ENCODE measurements at places on chromosomes 2 and 18. TPM values are rescaled to one million over a fixed set of nuclear protein-coding genes. Genes with fewer than 3 reads are reported as not detected.

Gene DOK6
- not detected for total RNA-seq

- DNase-seq = no peak
Measured at GRCh38 chr2:230262246-230262645, 36.7 kb downstream of the SP140 start.

GRCh38 chr2:107633580-107634147 is 193.0 kb upstream of the RGPD4 start:
- DNase-seq = no peak

DNA sequence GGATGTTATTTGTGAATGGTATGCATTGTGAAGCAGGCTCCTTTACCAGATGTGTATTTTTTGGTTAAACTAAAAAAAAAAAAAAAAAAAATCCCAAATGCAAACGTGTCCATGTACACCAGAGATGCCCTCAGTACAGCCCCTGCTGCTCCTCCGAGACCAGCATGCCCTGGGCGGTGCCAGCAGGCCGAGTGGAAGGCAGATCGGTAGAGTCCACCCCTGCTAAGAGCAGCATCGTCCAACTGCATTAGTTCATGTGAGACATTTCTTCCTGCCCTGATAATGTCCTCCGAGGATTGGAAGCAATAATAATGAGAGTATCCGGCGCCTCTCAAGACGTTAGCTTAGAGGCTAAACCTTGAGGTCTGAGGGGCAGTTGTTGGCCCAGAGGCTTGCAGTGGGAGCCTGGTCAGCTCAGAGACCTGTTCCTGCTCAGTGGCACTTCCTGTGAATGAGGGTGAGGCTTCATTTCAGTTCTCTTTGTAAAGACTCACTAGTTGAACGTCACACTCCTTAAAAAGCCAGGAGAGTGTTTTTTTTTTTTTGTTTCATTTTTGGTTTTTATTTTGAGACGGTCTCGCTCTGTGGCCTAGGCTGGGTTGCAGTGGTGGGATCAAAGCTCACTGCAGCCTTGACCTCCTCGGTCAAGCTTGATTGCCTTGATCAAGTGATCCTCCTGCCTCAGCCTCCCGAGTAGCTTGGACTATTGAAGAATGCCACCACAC is 5.6 kb downstream of the SLC66A3 start:
- DNase-seq = no peak

DNA sequence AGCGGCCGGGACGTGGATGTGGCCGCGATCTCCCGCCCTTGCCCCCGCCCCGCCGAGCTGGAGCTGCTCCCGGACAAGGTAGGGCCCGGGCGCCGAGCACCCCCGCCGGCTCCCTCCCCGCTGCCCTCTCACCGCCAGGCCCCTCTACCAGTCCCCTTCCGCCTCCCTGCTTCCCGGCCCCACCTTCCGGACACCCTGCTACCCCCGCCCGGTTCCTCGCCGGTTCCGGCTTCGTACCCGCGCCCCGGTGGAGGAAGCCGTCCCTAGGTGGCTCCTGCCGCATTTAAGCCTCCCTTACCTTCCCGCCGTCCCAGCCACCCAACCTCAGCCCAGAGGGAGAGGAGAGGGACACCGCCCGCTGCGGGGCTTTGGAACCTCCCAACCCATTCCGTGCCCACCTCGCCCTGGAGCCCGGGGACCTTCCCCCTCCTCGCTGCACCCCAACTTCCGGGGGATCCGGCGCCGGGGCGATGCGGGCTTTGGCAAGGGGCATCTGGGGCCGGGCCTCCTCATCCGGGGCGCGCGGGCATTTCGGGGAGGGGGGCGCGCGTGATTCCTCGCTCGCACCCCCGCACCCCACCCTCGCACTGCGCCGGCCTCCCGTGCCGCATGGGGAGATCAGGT is 475 bp downstream of the B3GNT2 start:
- peak; percentile 68 for DNase-seq

GRCh38 chr2:162164802-162165201 is 12.8 kb upstream of the GCG start:
- no peak for DNase-seq

- DNase-seq = peak; percentile 17
Measured at GRCh38 chr2:119352357-119352756, 14.3 kb downstream of the C2orf76 start.

DNA sequence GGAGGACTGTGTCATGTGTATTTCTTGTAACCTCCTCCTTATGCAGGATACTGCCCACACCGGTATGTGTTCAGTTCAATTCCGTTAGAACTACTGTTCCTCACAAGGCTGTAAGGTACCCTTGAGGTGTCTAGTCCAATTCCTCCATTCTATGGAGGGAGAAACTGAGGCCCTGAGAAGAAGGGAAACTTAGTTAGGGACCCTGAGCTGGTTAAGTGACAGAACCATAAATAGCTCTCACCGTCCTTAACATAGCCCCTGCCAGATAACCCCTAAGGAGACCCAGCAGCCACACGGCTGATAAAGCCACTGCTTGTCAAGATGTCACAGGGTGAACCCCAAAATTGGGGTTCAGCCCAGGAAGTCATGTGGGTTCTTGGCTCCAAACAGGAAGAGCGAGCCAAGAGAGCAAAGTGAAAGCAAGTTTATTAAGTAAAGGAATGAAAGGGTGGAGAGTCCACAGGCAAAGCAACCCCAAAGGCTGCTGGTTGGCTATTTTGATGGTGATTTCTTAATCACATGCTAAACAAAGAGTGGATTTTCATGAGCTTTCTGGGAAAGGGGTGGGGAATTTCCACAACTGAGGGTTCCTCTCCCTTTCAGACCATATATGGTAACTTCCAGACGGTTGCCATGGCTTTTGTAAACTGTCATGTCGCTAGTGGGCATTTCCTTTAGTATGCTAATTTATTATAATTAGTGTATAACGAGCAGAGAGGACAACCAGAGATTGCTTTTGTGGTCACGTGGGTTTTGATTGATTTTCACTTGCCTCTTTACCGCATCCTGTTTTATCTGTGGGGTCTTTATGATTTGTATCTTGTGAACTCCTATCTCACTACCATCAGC is 83.4 kb upstream of the RTN4 start:
- DNase-seq = no peak

Gene UNC80
- not detected for total RNA-seq

GRCh38 chr18:45626330-45627203 is 11.3 kb downstream of the SLC14A2 start:
- DNase-seq = no peak

GRCh38 chr2:190847504-190848081 is 33.0 kb upstream of the GLS start:
- no peak for DNase-seq

DNA sequence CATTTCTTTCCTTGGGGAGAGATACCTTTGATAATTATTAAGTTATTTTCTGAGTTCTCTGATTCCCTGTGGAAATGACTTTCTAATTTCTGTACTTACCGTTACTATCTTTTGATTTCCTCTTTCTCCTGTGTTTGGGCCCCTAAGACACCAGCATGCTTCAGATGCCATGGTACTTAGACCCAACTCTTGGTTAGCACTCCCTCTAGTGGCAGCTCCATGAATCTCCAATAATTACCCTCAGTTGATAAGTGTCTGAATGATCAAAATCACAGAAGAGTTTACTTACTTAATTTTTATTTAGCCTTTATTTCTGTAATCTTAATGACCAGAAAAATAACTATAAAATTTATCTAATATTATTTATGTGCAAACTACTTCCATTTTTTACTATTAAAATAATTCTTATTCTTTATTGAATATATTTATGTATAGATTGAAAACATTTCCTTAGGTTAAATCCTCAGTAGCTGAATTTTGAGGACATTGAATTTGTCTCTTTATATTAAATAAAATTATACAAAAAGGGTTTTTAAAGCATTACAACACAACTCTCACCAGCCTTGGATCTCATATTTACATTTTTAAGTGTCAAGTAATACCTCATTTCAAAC is 300.4 kb downstream of the KCNS3 start:
- no peak for DNase-seq

Gene DNAH6
- total RNA-seq = 0.70 TPM

Gene GKN2
- not detected for total RNA-seq

Gene TGFBRAP1
- total RNA-seq = 25.7 TPM

Gene MATN3
- total RNA-seq = 16.2 TPM

Gene HES6
- 22.1 TPM for total RNA-seq

Gene PLCD4
- 0.26 TPM for total RNA-seq

DNA sequence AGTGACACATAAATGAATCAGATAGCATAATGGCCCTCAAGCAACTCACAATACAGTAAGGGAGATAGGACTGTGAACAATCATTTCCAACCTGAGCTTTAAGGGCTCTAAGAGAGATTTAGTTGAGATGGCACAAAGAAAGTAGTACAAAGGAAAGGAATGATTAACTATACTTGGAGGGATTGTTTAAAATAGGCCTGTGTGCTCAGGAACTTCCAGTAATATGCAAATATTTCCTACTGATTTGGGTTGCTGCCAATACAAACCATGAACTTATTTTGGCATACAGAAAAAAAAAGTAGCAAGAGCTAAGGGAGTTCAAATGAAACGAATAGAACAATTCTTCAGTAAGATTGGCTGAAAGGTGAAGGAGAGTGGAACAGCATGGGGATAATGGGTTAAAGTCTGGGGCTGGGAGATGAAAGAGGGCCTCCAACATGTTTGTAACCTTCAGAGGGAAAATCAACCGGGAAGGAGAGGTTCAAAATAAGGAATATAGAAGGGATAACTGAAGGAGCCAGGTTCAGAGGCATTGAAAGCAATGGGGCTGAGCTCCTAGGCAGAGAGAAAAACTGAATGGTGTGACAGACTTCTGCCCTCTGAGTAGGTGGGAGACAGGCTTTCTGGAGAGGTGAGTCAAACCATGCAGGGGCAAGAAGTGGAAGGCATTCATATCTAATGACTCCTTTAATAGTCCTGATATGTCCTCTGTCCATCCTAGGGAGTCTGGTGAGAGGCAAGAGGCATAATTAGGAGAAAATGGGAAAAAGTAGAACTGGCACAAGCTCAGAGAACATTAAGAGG is 83.5 kb downstream of the DNAH7 start:
- no peak for DNase-seq

Gene C2orf74
- not detected for total RNA-seq

Gene NT5DC4
- total RNA-seq = 4.0 TPM

- no peak for DNase-seq
Measured at GRCh38 chr18:78792094-78792493, 187.5 kb upstream of the SALL3 start.

DNA sequence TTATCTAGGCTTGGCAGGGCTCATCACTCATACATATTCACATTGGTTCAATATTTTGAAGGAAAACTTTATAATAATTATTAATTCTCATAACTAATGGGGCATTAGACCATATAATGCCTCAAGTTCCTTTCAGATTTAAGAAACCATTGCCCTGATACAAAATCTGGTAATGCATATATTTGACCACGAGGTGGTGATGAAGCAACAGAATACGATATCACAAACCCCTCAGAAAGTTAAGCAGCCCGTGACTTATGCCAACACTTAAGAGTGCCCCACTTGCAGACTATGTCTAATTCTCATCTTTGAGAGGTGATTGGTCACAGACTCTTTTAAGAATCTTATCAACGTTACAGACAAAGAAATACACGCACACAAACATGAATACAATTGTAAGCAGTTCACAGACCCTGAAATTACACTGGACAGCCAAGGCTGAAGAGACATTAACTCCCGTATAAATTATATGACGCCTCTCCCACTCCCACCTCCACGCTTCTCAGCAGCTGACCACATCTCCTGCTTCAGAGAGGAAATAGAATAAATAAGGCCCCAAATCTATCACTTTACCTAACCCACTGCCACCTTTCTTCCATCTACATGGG is 20.7 kb upstream of the DNAH6 start:
- no peak for DNase-seq

GRCh38 chr2:189049709-189050164 is 75.6 kb downstream of the COL3A1 start:
- DNase-seq = peak; percentile 16

Gene COL4A4
- 9.5 TPM for total RNA-seq

DNA sequence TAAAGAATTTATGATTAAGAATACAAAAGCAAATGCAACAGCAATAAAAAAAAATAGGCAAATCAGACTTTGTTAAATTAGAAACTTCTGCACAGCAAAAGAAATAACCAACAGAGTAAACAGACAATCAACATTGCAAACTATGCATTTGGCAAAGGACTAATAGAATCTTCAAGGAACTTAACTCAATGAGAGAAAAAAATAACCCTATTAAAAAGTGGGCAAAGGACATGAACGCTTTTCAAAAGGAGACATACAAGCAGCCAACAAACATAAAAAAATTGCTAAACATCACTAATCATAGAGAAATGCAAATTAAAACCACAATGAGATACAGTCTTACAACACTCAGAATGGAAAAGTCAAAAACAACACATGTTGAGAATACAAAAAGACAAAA is 166.0 kb upstream of the DSEL start:
- no peak for DNase-seq

- DNase-seq = no peak
Measured at GRCh38 chr2:112065966-112066365, 10.9 kb downstream of the TMEM87B start.

DNA sequence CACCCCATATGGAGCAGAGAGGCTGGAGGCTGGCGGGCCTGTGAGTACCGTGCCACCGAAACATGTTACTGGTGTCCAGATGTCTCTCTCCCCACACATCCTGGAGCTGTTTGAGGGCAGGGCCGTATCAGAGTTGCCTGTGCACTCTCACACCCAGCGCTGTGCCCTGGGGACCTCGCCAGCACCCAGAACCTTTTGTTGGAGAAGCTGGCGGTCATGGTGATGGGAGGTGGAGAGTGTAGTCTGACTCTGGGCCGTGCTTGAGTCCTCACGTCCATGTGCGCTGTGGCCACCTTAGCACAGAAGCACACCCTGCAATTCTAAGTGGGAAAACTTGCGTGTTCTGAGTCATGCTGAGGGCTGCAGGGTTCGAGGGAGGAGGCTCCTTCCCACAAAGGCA is 259.2 kb downstream of the NDUFA10 start:
- peak; percentile 1 for DNase-seq

GRCh38 chr2:8984855-8985254 is 18.6 kb downstream of the MBOAT2 start:
- DNase-seq = no peak

DNA sequence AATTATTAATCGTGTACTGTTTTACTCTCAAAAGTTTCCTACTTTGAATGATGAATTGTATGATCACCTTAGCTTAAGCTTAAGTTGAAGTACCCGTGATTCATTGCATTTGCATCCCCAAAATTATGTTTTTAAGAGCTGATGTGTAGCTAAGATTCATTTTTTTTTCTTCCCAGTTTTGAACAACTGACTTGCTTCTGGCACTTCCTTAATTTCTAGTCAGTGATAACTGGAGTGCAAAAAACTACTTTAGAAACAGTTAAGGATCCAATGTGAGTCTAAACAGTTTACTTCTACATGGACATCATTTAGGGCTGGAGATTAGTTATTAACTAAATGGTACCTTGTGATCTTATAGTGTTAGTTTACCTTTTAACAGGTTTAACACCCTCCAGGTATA is 124.0 kb upstream of the CAVIN2 start:
- DNase-seq = no peak
